ENCODE measurements at places on chromosomes 3 and 15.

- no peak for DNase-seq
These were observed 122.6 kb upstream of the ATP2B2 start for GRCh38 chr3:10627884-10628572.

DNA sequence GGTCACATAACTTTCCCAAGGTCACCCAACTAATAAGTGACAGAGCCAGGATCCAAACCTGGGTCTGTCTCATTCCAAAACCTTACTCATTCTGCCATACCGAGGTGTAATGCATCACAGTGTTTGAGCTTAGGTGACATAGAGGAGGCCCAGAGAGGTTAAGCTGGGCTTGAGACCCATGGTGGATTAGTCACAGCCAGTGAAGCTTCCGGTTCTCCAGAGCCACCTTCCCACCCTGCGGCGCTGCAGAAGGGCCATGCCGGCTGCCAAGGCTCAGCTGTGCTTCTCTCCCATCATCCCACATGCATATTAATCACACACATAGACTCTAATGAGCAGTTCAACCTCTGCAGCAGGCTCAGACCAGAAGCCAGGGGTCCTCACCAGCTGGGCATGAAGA is 42.2 kb downstream of the SPSB4 start:
- peak; percentile 12 for DNase-seq

GRCh38 chr15:49718846-49719245 is 98.0 kb downstream of the DTWD1 start:
- no peak for DNase-seq

GRCh38 chr15:86555939-86556338 is 476.3 kb downstream of the AGBL1 start:
- no peak for DNase-seq

DNA sequence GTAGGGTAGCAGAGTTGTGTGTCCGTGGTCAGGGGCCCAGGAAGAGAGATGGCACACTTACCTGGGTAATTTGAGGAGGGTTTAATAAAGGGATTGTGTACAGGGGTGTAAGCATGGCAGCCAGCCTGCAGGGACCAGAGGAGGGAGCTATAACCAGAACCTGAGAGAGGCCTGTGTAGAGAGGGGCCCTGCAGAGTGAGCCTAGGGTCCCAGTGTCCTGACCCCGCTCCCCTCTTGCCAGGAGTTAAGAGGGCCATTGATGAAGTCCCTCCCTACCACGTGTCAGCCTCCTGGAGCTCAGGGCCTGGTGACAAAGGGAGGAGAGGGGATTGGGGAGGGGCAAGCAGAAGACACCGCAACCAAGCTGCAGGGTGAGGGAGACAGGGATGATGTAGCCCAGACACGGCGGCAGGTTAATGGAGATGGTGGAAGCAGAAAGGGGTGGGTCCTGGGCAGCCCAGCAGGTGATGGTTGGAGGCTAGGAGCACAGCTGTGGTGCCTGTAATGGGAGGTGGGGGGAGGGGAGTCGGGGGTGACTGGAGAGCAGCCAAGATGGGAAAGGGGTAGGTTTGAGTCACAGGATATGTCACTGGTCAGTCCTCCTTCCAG is 165.4 kb upstream of the TOPAZ1 start:
- DNase-seq: no peak

- no peak for DNase-seq
These were observed 84.9 kb downstream of the EPHB1 start for GRCh38 chr3:134879990-134880389.

- no peak for DNase-seq
These were observed 69.9 kb upstream of the FOXP1 start for GRCh38 chr3:71653414-71653807.

DNA sequence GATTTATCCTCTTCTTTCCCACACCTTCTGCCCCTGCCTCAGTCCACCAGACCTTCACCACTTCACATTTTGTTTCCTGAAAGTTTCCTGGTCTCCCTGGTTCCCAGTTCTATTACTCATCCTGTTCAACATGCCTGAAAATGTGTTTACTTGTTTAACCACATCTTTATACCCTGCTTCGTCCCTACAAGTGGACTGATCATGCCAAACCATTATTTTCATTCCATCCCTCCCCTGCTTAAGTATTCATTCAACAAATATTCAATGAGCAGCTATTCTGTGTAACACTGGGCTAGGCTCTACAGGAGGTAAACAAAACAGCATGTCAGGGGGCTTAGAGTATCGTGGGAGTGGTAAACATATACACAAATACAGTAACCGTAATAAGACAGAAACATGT is 5.5 kb downstream of the MYO5A start:
- DNase-seq: peak; percentile 81

GRCh38 chr3:51024765-51025632 is 350.3 kb downstream of the DOCK3 start:
- DNase-seq: no peak

GRCh38 chr3:138187296-138188012 is at the start of gene ARMC8:
Gene ARMC8 (plus strand): TSS chr3:138187301. CDS start chr3:138187555, 254 bp downstream.
- peak; percentile 64 for DNase-seq

DNA sequence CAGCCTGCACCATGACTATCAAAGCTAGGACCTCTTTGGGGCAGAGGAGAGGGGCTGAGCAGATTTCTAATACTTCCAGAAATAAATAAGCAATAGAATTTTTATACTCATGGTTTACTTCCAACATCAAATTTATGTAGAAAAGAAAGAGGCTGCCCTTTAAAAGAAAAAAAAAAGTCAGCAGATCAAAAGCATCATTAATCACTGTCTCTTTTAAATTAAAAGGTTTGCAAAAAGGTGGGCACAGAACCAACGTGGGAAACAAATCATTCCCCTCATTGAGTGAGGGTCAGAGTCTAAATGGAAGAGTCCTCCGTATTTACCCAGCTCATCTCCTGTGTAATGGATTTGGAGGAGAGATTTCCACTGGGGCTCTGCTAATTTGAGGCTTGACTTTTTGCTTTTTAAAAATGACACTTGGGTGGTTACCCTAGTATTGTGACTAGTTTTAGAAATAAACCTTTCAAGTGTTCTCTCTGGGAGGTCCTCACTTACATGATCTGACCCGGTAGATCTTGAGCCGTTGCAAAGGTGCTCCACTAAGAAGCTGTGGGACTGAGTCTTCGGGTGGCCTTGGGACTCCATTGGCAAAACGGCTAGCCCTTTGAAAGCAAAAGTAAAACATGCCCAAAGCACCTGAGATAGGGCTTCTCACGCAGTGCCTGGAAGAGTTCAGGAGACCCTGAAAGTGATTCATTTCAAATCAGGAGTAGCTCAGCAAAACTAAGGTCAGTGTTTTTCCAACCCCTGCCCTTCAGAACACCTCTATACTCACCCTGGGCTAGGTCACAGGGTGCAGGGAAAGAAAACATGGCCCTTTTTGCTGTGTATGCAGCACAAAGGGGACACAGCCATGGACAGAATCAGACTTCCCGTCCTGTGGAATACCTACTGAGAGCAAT is 320.9 kb downstream of the FOXP1 start:
- DNase-seq: no peak

- DNase-seq: peak; percentile 13
These were observed 62.9 kb upstream of the SPRED1 start for GRCh38 chr15:38189671-38190295.

DNA sequence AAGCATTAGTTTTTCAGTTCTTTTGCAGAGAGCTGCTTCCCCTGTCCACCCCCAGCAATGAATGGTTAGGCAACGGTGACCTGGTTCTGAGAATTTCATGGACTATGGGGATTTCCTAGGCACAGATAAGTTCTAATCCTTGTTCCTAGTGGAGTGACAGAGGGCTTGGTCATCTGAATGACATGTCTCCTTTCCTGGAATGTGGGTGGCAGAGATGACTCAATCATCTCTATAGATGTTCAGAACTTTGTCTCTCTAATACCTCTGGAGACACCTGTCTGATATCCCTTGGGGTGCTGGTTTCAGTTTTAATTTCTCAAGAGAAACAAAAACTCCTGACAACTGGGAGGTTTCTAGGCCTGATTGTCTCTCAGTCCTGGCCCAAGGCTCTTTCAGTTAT is 10.4 kb downstream of the PLA2G4E start:
- peak; percentile 34 for DNase-seq

DNA sequence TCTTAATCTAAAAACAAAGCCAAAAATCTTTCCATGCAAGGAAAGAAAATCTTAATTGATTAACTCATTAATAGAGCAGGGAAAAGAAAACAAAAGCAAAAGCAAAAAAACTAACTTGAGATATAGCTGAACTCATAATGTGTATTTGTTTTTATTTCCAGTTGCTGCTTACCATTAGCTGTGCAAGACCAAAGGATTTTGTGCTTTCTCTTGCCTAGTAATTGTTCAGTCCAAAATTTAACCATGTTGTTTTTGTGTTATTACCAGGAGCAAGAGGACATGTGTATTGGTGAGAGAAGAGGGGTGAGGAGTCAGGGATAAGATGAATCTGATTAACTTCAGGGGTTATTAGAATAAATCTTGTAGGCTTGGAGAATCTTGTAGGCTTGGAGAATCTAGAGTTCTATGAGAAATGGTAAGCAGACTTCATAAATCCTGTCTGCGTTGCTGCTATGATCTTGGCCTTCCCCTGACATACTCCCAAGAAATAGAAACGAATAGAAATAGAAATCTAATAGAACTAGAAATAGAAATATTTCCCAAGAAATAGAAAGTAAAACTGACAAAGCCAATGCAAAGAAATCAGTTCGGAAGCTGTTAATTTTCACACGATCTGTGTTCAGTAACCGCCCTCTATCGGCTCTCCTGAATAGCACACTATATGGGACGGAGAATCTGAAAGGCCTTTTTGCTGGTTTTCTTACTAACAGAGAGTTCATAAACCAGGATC is 72.6 kb upstream of the TNFSF10 start:
- DNase-seq: peak; percentile 72

DNA sequence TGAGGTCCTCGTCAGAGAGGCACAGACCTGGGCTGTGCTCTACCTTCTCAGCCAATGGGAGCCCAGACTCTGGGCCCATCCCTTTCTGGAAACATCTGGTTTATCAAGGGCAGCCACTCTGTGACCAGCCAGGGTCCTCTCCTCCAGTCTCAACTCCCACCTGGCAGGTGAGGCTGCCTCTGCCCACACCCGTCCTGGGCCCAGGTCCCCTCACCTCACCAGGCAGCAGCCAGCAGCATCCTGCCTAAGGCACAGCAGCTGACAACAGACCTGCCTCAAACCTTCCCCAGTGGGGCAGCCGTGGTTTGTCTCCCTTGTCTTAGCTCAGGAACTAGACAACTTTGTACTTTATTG is 8.7 kb upstream of the VIPR1 start:
- no peak for DNase-seq

GRCh38 chr3:142596726-142597088 is 514 bp downstream of the PLS1 start:
- DNase-seq: no peak

DNA sequence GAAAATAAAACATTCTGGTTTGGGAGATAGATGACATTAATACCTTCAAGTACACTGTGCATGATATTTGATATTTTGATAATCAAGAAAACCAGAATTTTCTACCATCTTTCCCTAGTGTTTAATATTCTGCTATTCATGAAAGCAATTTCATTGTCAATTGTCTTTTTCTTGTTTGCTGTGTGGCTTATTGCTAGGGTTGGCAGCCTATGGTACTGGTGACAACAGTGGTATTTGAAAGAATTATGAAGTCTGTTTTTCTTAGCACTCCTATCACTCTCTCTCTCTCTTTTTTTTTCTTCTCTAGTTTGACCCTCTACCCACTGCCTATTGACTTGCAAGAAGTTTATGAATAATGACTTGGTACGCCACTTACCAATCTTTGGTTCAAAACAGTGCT is 15.4 kb downstream of the RNF13 start:
- no peak for DNase-seq

All from RWPE1 (cell line).